Activated T-helper 1 cell treated with anti-CD3 and anti-CD28 coated beads, Interleukin-2, amount 50 U/mL, for 16 hours (primary cell): ENCODE measurements at places on chromosomes 16 and 17.

- no peak for DNase-seq
These were observed 1.5 kb upstream of the FAAP100 start for GRCh38 chr17:81553616-81554181.

- no peak for DNase-seq
These were observed 50.3 kb downstream of the BMERB1 start for GRCh38 chr16:15484662-15485061.

DNA sequence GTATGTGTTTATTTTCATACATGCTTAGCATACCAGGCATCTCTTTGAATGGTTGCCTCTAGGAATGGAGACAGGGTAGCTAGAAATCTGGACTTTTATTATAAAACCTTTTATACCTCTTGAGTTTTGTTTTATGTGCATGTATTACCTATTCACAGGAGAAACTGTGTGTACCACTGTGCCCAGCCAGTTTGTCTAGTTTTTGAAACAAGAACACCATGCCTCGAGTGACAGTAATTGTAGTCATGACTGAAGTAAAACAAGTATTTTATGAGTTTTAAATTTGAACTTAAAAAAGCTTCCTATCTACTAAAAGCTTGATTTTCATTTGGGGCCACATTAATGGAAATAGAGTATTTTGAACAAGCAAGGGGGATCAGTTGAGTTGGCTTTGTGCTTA lies 57.4 kb downstream of the SNTB2 start:
- no peak for DNase-seq

DNA sequence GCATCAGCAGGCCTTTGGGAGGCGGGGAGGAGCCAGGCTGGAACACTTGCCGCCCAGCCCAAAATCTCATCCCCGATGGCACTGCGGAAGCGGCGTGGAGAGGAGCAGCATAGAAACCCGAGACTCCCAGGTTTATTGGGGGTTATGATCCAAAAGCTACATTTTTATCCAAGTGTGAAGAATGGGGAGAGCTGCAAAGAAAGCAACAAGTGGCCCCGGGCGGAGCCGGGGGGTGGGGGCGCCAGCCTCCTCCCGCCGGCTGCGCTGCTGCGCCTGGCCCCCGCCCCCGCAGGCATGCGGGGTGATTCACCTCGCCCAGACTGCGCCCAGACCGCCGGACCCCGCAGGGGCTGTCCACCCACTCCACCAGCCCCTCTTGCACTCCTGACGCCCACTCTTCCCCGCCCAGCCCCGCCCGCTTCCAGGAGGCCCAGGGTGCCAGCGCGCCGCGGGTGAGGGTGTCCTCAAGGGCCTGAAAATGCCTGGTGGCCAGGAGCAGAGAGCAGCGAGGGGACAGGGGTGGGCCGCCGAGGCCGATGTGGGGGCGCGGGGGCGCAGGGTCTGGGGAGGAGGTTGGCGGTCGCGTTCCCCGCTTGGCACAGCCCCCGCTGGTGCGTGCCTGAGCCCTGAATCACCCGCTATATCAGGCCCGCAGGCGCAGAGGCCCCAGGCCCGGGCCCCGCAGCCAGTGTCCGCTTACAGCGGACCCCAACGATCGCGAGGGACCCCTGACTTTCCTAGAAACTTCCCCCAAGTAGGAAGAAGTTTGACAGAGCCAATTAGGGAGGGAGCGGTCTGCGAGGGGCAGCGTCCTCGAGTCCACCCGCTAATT lies 1.3 kb downstream of the CAVIN1 start:
- DNase-seq: no peak

DNA sequence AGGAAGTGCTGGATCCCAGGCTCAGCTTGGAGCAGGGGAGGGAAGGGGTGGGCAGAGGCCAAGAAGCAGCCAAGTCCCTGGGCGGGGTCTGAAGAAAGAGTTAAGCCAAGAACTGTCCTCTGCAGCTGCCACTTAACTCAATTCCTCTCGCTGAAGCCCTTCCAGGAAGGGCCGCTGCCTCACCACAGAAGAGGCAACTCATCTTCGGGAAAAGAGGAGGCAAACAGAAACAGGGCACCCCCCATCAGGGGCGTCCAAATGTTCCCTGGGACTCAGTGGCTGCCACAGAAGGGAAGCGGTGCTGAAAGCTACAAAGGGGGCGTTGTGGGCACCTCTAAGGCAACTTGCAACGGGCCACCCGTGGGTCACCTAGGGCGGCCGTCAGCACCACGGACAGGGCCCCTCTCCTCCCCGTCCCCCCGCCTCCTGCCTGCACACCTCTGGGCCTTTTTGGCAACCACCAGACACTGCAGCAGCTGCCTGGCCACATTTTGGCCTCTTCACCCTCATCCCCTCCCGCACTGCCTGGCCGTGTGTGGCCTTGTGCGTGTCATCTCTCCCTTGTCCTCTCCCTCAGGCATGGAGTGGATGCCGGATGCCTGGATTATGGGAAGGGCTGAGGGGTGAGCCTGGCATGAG lies 2.5 kb downstream of the TLCD3B start:
- DNase-seq: no peak

DNA sequence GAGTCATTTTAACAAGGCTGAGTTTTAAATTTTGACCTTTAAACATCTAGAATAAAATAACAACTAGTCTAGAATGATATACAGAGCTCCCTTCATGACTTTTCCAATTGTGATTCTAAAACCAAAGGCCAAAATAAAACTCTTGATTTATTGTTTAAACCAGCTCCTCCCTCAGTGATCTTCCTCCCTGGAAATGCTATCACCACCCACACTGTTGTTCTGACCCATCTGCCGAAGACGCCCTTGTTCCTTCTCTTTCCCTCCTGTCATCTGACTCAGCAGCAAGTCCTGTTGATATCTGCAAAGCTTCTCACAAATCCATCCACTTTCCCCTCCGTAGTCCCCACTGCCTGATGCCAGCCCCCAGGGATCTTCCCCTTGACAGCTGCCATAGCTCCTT lies 231.6 kb upstream of the DYNLRB2 start:
- no peak for DNase-seq

DNA sequence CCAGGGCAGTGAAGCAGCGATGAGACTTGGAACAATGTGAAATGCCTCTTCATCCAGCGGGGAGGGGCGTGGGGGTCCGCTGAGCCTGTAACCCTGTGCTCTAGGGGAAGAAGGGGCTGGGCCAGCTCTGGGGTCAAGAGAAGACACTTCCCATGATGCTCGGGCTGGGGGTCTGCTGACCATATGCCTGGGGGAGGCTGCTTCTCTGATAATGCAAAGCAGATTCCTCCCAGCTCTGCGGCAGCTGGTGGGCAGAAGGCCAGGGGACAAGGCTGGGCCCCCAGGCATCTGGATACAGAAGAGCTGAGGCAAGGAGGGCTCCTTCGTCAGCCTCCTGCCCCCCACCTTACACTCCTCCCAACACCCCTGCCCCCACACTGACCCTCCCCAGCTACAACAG lies 24.7 kb downstream of the NGFR start:
- no peak for DNase-seq

GRCh38 chr17:48505788-48506187 lies 25.0 kb downstream of the HOXB1 start:
- DNase-seq: no peak

DNA sequence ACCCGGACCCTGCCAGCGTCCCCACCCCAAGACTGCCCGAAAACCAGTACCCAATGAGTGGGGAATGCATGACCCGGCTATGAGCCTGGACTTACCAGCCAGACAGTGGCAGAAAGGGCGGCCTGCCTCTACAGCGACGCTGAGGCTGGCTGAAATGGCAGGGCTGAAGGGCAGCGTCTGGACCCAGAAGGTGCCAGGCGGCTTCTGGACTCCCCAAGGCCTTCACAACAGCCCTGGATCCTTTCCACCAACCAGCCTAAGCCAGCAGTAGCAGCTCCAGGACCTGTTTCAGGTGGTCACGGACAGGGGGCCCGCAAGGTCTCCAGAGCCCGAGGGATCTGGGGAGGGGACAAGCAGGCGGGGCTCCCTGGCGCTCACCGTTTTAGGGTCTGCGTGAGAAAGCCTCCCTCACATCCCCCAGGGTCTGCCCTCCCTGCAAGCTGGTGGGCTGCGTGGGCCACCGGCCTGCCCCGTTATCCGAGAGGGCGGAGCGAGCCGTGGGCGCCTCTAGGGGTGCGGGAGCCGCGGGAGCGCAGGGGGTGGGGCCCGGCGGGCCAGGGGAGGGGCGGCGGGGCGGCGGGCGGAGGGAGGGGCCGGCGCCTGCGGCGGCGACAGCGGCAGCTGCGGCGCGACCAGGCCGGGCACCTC lies at the start of gene RIPOR1:
RIPOR1 (plus strand) TSS at position 608 of the 648 bp plus-strand sequence. CDS start 9,618 bp downstream, outside the sequence.
- DNase-seq: no peak

GRCh38 chr17:81956607-81957589 lies 4.1 kb downstream of the NOTUM start:
- no peak for DNase-seq
